MV-4-11 (cell line): ENCODE measurements at places on chromosomes 6 and 20.
A peak's percentile ranks its signal among the peaks of the same experiment; 100 is the strongest.

DNA sequence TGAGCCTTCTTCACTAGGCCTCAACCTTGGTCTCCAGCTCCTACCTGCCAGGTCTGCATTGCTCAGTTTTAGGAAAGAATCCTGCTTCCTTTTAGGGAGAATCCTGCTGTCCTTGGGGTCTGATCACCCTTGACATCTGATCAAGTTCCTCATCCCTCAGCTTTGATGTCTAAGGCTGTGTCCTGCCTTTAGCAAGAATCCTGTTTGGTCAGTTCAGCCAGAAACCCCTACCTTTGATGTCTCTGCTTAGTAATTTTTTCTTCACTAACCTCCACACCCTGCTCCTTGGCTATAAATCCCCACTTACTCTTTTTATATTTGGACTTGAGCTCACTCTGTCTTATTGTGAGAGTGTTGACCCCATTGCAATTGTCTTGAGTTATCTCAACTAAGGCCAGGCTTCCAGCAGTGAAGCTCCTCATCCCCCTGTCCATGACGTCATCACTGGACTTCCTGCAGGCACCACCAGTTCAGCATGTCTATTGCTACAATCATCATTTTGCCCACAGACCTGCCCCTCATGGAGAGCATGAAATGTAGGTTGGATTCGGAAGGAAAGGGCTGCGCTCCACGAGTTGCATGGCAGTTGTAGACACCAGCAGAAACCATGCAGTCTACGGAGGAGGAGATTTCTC is 4.7 kb upstream of the CST5 start:
- DNase-seq = no peak

GRCh38 chr6:38146021-38146733 is 326.6 kb downstream of the ZFAND3 start:
- DNase-seq = no peak

GRCh38 chr6:154241581-154241980 is 115.0 kb downstream of the IPCEF1 start:
- no peak for DNase-seq

DNA sequence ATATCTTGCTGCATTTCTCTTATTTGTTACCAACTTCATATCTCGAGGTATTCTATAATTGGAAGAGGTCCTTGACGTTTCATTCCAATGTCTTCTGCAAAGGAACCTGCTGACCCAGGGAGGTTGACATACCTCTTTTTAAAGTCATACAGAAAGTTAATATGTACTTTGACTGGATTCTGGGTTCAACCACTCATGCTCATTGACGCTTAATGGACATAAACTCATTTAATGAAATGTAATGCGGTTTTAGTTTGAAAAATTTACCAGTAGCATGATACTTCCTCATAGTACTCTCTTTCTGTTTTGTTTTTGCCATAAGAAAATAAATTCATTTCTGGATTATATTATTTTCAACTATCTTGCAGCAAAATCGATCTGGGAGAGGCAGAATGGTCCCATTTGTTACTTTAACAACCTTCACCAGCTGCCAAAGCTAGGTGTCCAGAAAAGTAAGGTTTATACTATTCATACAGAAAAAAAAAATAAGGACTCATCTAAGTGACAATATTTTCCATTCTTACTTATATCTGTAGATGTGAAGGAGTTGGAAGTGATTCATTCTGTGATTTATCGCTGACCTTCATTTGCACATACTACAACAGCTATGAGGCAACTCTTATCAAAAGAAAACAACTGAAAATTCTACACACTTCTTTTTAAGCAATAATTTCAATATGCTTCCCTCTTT is 101.6 kb downstream of the ATXN1 start:
- DNase-seq = peak; percentile 5

GRCh38 chr6:72081871-72082270 is 195.5 kb downstream of the RIMS1 start:
- peak; percentile 5 for DNase-seq
